ENCODE measurements at places on chromosomes 4 and X. TPM values are rescaled to one million over a fixed set of nuclear protein-coding genes. Genes with fewer than 3 reads are reported as not detected.

The PTTG2 gene
- total RNA-seq: not detected

- no peak for DNase-seq
Observed at GRCh38 chrX:139691843-139692505, 16.0 kb downstream of the MCF2 start.

The PGRMC1 gene
- total RNA-seq: 97.0 TPM

DNA sequence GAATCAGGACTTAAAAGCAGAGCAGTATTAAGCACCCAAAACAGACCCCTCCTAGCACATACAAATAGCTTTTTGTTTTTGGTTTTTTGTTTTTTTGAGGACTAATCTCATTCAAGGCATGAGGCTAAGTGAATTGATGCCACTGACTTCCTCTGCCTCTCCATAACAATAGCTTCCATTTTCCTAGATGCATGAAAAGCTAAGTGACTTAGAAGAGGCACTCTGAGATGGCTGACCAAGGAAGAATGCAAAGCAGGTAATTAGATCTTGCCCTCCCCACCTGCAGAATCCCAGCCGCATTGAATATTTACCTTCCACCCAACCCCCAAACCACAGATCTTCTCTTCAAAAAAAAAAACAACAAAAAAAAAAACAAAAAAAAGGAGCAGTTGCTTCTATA, 7.4 kb upstream of the KDR start:
- DNase-seq: no peak

GRCh38 chrX:25206778-25207177, 191.0 kb upstream of the ARX start:
- DNase-seq: no peak

- DNase-seq: no peak
Observed at GRCh38 chr4:145898466-145898865, 40.2 kb downstream of the ZNF827 start.

The PORCN gene
- total RNA-seq: 10.0 TPM

DNA sequence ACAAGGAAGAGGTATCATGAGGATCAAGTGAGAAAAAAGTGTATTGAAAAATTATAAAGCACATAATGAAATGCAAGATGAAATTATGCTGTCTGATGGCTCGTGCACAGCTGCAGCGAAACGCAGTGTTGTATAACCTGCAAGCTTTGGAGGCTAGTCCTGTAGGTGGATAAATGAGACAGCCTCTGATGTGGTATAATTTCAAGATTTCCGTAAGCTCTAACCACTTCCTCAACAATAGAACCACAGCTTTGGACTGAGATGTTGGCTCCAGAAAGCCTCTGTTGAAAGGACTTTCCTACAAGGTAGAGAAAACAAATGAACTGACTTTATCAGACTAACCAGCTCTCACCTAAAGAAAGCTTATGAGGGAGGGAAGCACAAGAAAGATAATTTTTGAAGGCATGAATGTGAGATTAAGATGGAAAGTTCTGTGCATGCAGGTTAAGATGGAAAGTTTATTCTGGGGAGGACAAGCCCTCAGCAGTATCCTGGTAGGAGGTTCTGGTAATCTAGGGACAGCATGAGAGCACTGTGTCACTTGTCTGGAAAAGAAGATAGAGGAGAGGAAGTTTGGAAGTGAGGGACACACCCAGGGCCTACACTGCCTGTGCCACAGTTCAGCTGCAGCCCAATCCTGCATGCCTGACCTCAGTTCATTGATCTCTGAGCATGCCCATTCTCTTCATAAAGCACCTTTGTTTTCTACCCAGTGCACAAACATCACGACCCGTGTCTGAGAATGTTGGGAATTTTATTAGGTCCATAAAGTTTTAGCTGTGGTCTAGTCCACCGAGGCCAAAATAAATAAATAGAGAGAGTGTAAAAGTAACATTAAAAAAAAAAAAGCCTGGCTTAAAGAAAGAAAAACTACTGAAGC, 161.5 kb upstream of the SFRP2 start:
- no peak for DNase-seq

The ARHGEF6 gene
- total RNA-seq: 3.8 TPM

The PAGE2 gene
- total RNA-seq: not detected

The RAB41 gene
- not detected for total RNA-seq

GRCh38 chrX:153460826-153461225, 9.6 kb downstream of the HAUS7 start:
- no peak for DNase-seq

DNA sequence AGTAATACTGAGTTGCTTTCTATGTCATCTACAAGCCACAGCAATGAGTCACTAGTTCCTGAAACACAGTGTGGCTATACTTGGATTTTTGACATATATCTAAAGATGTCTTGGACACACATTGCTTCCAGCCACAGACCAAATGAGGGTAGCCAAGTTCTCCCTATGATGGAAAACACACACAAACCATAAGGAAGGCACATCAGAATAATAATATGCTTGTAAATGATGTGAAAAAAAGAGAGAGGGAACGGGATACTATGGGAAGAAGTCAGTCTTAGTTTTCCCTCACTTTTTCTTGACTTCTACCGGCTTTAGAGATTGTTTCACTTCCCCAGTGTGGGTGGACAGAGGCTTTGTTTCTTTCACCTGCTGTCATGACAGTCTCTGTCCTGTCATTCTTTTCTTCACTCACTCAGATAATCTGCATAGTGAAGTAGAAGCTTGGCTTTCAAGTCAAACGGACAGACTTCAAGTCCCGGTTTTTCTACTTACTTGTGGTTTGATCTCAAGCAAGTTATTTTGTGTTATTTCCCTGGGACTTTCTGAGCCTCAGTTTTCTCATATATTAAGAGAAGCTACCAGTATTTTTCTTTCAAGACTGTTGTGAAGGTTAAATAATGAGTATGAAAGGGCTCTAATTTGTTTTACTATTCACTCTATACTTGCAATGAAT, 34.7 kb downstream of the P2RY10 start:
- no peak for DNase-seq

DNA sequence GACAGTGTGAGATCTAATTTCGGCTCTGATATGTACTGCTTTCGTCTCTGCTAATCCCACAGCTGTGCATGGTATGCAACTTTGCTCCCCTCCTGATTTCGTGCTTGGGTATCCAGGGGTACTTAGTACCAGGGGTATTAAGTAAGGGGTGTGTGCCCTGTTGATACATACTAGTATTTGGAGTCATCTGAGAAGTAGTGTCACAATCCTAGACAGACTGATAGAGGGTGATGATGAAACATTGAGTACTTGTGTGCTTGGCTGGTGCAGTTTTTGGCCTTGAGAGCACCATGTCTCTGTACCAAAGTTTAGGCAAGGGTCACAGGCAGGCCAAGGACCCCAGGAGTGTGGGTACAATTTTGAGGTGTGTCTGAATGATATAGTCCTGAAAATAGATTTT, 10.9 kb downstream of the GPAT3 start:
- DNase-seq: no peak

GRCh38 chr4:31071508-31072486, 351.6 kb downstream of the PCDH7 start:
- no peak for DNase-seq

DNA sequence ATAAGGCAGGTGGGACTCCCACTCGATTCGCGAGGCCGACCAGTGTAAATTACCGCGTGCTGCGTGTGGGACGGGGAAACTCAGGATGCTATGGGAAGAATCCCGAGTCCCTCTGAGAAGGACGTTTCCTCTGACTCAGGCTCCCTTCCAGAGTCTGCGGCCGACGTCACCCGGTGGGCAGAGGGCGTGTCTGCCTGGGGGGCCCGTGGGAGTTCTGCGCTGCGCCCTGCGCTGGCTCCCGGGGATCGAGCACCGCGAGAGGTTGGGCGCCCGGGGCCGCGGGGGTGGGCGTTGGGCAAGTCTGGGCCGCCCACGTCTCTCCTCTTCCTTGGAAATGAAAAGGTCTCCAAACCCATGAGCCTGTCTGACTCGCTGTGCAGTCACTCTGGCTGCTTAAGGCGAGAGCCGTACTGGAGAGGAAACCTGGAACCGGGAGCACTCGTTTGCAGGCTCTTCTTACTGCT, 568 bp downstream of the NIPAL1 start:
- peak; percentile 81 for DNase-seq

- DNase-seq: no peak
Observed at GRCh38 chr4:106818764-106819163, 217.3 kb downstream of the DKK2 start.
